ENCODE measurements at places on chromosomes 1 and 21. TPM values are rescaled to one million over a fixed set of nuclear protein-coding genes. Genes with fewer than 3 reads are reported as not detected.

CR2 gene
- total RNA-seq: 1.4 TPM

KCNN3 gene
- 0.21 TPM for total RNA-seq

USP25 gene
- total RNA-seq: 62.7 TPM

PDZK1IP1 gene
- total RNA-seq: 3.6 TPM

ERG gene
- total RNA-seq: 1.4 TPM

GUCA2A gene
- not detected for total RNA-seq

LRRC38 gene
- not detected for total RNA-seq

PLA2G2D gene
- not detected for total RNA-seq

AMPD1 gene
- not detected for total RNA-seq

NFIA gene
- 3.5 TPM for total RNA-seq

PTGFR gene
- under 0.01 TPM for total RNA-seq

IQGAP3 gene
- total RNA-seq: 0.10 TPM

KRTAP13-2 gene
- not detected for total RNA-seq

RHOU gene
- 15.3 TPM for total RNA-seq

RNF223 gene
- total RNA-seq: not detected

ZMYM1 gene
- 17.3 TPM for total RNA-seq

CHRNB2 gene
- total RNA-seq: not detected

SH3D21 gene
- 1.5 TPM for total RNA-seq

OR2L5 gene
- not detected for total RNA-seq

PTCH2 gene
- 0.52 TPM for total RNA-seq

NID1 gene
- 6.1 TPM for total RNA-seq

SELL gene
- 337 TPM for total RNA-seq

CNR2 gene
- 3.3 TPM for total RNA-seq

TMEM81 gene
- total RNA-seq: 0.63 TPM

IVL gene
- total RNA-seq: not detected

PRAMEF5 gene
- total RNA-seq: not detected

AQP10 gene
- total RNA-seq: 4.1 TPM

COL6A2 gene
- 12.6 TPM for total RNA-seq

C1orf94 gene
- not detected for total RNA-seq

ORC1 gene
- 2.4 TPM for total RNA-seq

DNAH14 gene
- 2.7 TPM for total RNA-seq

OR2T29 gene
- total RNA-seq: not detected

MASP2 gene
- total RNA-seq: 0.10 TPM

F13B gene
- not detected for total RNA-seq

MYOG gene
- total RNA-seq: not detected

CROCC gene
- total RNA-seq: 27.8 TPM

OR2M3 gene
- not detected for total RNA-seq

AMIGO1 gene
- total RNA-seq: 9.2 TPM

LCA5L gene
- not detected for total RNA-seq

RCSD1 gene
- total RNA-seq: 64.1 TPM
